ENCODE measurements at places on chromosomes 2 and 18.

GRCh38 chr18:13681701-13682100 lies 44.7 kb downstream of the FAM210A start:
- no peak for DNase-seq

- DNase-seq: no peak
These were observed 35.8 kb downstream of the PPIG start for GRCh38 chr2:169619946-169620345.

- DNase-seq: peak; percentile 81
These were observed 5.9 kb downstream of the SP9 start for GRCh38 chr2:174340400-174341292.

- no peak for DNase-seq
These were observed 96.0 kb upstream of the CDCA7 start for GRCh38 chr2:173258701-173259100.

GRCh38 chr2:54342603-54343002 lies 86.6 kb upstream of the TSPYL6 start:
- DNase-seq: no peak

- no peak for DNase-seq
These were observed 16.4 kb downstream of the SLC66A2 start for GRCh38 chr18:79935098-79935480.

DNA sequence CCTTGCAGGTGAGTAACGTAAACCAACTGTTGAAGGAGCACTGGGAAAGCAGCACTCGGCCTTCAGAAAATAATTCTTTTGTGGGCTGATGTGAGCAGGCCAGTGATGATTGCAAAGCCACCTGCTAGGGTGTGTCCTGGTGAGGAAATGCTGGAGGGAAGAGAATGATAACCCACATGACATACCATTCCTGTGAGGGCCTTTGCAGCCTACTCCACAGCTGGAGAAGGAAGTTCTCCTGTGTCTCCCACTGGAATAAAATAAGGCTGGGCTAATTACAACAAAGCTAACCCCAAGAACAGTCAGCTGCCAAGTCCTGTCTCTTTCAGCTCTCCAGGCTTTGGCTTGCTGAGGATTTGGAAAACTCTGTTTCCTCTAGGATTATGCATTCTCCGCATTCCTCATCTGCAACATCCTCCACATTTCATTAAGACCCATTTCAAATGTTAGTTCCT lies 16.7 kb upstream of the DSG1 start:
- DNase-seq: no peak

- DNase-seq: no peak
These were observed 59.4 kb downstream of the CERS6 start for GRCh38 chr2:168515502-168515901.

GRCh38 chr18:59733421-59733820 lies 36.2 kb upstream of the CCBE1 start:
- no peak for DNase-seq

- DNase-seq: no peak
These were observed 113.3 kb downstream of the NOL10 start for GRCh38 chr2:10576456-10576855.

DNA sequence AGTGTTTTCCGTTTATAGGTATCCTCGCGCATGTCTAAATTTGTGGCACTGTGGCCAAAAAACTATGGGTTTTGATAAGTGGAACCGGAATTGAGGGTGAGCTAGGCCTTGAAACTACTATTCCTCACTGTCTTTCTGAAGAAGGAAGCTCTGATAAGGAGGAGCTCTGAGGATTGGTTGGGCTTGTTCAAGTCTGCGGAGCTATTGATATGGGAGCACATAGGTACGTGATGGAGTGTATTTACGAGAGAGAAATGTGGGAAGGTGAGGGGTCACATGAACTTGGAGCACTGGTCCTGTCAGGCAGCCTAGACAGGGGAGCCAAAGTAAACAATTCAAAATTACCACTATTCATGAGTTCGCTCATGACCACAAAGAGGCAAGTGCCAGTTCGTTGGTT lies 131.4 kb downstream of the BABAM2 start:
- DNase-seq: no peak

GRCh38 chr2:231219289-231219688 lies 20.9 kb downstream of the ARMC9 start:
- no peak for DNase-seq

DNA sequence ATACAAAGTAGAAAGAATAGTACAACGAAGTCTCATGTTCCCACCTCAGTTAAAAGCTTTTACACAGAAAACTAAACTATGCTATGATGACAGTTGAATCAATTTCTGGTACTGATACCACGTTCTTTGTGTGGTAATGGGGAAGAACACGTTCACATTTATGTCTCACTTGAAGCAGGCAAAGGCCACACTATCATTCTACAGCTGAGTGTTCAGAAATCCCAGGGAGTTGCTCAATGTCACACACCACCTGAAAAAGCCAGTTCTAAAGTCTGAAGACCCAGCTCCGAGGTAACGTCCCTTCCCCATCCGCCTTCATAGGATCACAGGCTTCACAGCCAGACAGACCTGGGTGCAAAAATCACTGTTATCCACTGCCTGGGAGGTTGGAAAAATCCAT lies 8.9 kb downstream of the RNF149 start:
- no peak for DNase-seq

DNA sequence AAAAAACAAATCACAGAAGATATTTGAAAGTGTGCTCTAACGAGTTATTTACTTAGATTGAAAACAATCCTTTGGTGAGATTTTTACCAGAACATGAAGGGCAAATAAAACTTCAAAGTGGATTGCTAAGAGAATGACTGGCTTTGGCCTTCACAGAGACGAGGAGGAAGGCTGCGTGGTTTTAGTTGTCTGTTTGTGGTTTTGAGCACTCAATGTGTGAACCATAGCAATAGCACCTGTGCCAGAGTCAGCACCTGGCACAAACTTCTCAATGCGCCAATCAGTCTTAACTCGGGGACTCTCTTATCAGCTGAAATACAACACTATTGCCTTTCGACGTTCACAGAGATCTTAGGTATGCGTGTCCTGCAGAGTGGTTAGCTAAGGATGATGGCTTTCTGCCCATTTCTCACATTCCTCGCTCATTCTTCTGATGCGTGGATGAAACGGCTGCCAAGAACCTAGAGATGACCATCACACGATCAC lies 70.0 kb downstream of the MBP start:
- no peak for DNase-seq

DNA sequence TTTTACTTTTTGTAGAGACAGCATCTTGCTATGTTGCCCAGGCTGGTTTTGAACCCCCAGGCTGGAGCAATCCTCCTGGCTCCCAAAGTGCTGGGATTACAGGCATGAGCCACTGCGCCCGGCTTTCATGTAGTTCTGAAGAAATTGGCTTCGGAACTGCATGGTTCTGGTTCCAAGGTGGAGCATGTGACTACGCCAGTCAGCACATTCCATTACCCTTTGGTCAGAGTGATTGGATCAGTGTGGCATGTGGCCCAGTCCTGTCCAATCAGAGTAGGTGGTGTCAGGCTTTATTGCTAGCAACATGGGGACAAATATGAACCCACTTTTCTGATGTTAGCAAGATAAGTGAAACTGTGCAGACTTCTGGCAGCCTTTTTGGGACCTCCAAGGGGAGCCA lies 16.3 kb upstream of the ATOH8 start:
- no peak for DNase-seq

DNA sequence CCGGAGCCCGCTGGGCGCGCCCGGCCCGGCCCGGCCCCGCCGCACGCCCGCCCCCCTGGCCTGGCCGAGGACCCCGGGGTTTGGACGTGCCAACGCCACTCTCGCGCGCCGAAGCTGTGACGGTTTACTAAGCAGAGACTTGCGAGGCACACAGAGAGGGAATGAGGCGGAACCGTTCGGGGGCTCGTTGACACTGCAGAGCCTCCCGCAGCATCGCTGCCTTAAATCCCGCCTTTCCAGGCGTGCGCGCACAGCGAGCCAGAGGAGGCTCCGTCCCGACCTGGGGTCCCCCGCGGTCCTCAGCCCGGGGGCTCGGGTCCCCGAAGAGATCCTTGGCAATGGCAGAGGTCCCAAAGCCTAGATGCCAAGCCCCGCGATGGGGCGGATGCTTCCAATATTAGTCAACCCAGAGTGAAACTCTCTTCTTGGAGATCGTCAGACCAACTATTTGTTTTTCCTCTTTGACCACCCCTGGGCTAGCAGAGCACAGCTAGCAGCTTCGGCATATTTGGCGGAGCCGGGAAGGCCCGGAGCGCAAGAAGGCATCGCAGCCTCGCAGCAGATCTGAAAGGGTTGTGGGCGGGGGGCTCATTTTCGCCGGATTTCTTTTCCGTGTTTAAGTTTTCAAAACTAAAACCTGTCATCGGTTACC lies at the start of gene ZNF385B:
ZNF385B (minus strand) TSS at position 197 of the 652 bp plus-strand sequence.
- DNase-seq: peak; percentile 70

- peak; percentile 57 for DNase-seq
These were observed 418.0 kb upstream of the ST6GAL2 start for GRCh38 chr2:107303964-107304363.

DNA sequence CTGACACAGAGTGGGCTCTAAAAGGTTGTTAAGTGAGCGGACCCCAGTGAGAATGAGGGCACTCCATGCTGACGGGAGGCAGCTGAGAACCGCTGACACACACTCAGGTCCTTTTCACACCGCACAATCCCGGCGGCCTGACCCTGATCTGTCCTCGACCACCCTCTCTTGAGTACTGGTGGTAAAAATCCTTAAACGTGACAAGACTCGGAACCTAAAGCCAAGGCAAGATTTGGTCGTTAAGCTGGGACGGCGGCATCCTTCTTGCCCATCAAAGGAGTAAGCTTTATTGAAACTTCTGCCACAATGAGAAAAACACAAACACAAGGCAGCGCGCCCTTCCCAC lies 569 bp downstream of the TMX3 start:
- peak; percentile 66 for DNase-seq

DNA sequence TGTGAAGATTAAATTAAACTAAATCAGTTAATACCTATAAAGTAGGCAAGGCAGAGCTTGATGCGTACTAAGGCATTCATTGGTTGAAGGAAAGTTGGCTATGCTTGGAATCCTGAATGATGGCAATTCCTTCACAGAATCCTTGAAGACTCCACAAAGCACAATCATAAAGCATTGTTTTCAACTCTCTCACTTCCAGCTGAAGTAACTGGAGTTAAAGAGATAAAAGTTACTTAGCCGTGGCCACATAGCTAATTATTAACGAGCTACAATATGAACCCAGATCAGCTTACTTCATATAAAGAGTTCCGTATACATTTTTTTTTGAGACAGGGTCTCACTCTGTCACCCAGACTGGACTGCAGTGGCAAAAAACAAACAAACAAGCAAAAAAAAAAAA lies 483.9 kb upstream of the DDX18 start:
- peak; percentile 37 for DNase-seq

GRCh38 chr2:29317077-29317517 lies 201.9 kb downstream of the CLIP4 start:
- no peak for DNase-seq

DNA sequence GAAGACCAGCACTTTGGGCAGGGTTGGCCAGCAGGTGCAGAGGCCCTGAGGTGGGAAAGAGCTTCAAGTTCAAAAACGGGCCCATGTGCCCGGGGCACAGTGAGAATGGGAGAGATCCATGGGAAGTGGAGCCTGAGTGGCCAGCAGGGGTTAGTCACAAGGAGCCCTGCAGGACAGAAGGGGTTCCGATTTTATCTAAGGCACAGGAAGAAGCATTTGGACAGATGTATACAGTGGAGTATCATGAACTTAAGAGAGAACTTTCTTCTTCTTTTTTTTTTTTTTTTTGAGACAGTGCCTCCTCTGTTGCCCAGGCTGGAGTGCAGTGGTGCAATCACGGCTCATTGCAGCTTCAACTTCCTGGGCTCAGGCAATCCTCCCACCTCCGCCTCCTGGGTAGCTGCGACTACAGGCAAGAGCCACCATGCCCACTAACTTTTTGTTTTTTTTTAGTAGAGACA lies 24.0 kb downstream of the WIPF1 start:
- DNase-seq: no peak

GRCh38 chr2:239965318-239965717 lies 59.8 kb downstream of the NDUFA10 start:
- no peak for DNase-seq

DNA sequence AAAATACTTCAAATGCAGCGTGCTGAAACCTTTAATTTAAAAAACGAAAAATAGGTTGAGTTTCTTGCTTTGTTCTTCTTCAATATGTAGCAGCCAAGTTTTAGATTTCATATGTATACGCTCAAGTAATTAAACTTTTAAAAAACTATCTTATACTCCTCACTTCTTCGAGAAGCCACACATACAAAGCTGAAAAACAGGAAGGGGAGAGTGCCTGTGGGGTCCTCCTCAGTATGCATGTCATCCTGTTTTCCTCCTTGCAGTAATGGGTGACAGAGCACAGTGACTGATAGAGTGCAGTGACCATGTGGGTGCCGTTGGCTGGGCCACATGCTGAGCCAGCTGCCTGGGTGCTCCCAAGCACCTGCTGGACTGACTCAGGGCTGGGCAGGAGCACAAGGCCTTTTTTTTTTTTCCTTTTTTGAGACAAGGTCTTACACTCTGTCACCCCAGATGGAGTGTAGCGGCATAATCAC lies 33.3 kb downstream of the UXS1 start:
- peak; percentile 22 for DNase-seq

- DNase-seq: peak; percentile 63
These were observed 21.1 kb downstream of the PER2 start for GRCh38 chr2:238267341-238267710.

- no peak for DNase-seq
These were observed 233.0 kb downstream of the TFCP2L1 start for GRCh38 chr2:121052023-121052422.

DNA sequence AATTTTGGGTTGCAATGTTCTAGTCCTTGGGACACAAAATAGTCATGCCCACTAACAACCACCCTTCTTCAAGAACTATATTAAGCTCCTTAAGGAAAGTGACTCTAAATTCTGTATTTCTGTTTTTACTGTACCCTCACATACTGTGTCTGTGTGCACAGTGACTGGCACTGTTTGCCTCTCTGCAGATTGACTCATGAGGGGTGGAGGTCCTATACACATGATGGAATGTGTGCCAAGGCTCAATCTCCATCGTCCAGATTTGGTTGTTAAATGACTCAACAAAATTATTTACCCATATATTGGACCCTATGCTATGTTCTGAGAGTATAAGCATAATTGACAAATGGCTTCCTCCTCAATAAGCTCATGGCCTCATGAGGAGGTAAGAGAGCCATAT lies 126.6 kb upstream of the CWC22 start:
- peak; percentile 13 for DNase-seq

DNA sequence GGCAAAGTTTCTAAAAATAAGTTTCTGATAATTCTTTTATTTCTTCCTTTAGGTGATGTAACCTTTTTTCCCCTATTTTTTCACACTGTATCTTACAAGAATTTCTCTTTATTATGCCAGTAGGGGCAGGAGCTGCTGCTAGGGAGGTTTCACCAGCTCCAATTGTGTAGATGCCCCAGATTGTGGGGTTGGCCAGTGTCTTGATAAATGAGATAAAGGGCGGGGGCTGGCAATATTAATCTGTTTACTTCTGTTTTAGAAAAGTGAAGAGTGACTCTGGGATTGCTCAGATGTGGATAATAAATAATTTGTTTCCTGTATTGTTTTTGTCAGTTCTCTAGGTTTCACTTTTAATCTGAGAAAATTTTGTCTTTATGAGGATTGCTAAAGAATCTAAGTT lies 190.4 kb downstream of the MC4R start:
- DNase-seq: no peak

DNA sequence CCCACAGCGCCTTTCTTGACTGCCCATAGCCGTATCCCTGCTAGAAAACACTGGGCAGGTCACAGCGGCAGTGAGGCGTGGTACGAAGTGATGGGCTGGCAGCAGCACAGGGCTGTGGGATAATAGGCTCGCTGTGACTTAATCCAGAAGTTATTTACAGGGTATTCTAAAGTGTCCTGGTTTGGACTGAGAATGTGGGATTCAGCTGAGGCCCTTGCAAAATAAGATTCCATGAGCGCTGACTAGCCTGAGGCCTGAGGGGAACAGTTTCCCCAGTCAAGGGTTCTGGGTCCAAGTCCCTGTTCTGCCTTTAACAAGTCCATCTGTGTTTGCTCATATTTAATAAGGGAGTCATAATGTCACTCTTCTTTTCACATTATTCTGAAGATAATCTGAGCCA lies 34.6 kb downstream of the SETBP1 start:
- DNase-seq: no peak
